ENCODE measurements at places on chromosomes 5 and 9. TPM values are rescaled to one million over a fixed set of nuclear protein-coding genes. Genes with fewer than 3 reads are reported as not detected.
A peak's percentile ranks its signal among the peaks of the same experiment; 100 is the strongest.

GRCh38 chr5:157279605-157280239, 13.8 kb downstream of the CYFIP2 start:
- H3K36me3 ChIP-seq: no peaks in the 10 kb centered on the region
- no peak overlapping the region for H3K27ac ChIP-seq
- H3K27me3 ChIP-seq: no peaks in the 10 kb centered on the region
- H3K4me3 ChIP-seq: no peak overlapping the region

GRCh38 chr5:139949710-139950109, 93.4 kb downstream of the NRG2 start:
- no peak overlapping the region for H3K4me3 ChIP-seq
- no peaks in the 10 kb centered on the region for H3K36me3 ChIP-seq
- no peak overlapping the region for H3K27ac ChIP-seq
- no peaks in the 10 kb centered on the region for H3K27me3 ChIP-seq
- H3K4me1 ChIP-seq: no peaks in the 10 kb centered on the region

GRCh38 chr5:133864711-133865110, 103.7 kb downstream of the C5orf15 start:
- no peaks in the 10 kb centered on the region for H3K27me3 ChIP-seq
- DNase-seq: no peak
- no peak overlapping the region for H3K27ac ChIP-seq
- H3K4me3 ChIP-seq: no peak overlapping the region
- no peaks in the 10 kb centered on the region for H3K36me3 ChIP-seq

DNA sequence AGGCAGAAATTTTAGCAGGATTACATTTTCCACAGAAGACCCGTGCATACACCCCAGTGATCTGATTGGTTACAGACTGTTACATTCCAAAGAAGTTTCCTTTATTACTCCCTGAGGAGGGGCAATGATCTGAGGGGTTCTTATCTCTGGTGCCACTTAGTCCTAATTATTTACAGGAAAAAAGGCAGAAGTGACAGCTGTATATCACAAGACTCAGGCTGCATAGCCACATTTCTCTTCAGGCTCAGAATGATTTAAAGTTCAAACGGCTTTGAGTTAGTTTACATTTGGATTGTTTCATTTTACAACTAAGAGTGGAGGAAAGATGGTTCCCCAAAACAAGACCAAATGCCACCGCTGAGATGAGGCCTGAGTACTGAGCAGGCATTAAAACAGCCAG, 17.3 kb downstream of the NAIF1 start:
- no peaks in the 10 kb centered on the region for H3K36me3 ChIP-seq
- DNase-seq: no peak
- no peaks in the 10 kb centered on the region for H3K27me3 ChIP-seq

TAF11L5 gene
- total RNA-seq: not detected

- no peaks in the 10 kb centered on the region for H3K27me3 ChIP-seq
- no peaks in the 10 kb centered on the region for H3K4me1 ChIP-seq
- H3K4me3 ChIP-seq: no peak overlapping the region
- no peak for DNase-seq
- H3K27ac ChIP-seq: no peak overlapping the region
Observed at GRCh38 chr9:111966861-111967291, 70.3 kb downstream of the UGCG start.

PDGFRB gene
- total RNA-seq: 68.2 TPM

DNA sequence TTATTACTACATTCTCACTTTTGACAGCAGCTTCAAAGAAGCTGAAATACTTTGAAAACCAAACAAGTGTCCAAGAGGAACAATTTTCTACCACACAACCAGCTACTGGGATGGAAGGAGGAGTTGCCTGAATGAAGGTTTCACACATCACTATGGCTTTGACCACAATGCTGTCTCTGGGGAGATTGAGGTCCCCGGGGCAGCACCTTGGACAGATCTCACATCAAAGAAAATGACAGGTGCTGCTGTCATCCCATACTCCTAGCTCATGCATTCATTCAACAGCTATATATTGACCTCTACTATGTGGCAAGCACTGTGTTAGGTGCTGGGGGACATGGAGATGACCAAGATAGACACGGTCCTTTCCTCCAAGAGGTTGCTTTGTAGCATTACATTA, 233.2 kb upstream of the RASEF start:
- peaks cover 3% of the 10 kb centered on the region for H3K36me3 ChIP-seq
- no peak overlapping the region for H3K27ac ChIP-seq
- peaks cover 3% of the 10 kb centered on the region for H3K4me1 ChIP-seq
- no peak overlapping the region for H3K4me3 ChIP-seq

FOXD4 gene
- 0.40 TPM for total RNA-seq

TAF11L10 gene
- not detected for total RNA-seq

FOXD4L6 gene
- total RNA-seq: not detected

DNA sequence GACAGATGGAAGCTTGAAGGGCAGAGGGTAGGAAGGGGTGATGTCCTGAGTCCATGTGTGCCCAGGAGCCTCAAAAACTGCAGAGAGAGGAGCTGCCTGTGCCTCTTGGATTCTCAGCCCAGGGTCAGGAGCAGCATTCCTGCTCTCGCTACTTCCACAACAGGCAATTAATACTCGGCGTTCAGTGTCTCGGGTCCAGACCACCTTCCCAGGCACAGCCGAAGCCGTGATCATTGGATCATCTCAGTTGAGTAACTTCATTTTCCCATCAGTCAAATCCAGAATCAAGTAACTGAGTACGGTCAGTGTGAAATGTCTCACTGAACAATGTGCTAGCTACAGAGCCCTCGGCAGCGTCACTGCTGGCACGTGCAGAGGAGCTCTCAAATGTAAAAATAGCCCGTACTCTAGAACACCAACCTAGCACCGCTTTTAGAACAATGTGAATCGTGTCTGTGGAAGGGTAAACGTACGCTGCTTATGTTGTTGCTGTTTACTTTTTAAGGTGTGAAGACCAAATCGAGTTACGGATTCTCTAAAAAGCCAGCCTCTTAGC, 63.5 kb upstream of the IRX4 start:
- DNase-seq: no peak
- H3K27me3 ChIP-seq: no peaks in the 10 kb centered on the region
- H3K27ac ChIP-seq: no peak overlapping the region
- no peaks in the 10 kb centered on the region for H3K36me3 ChIP-seq
- no peak overlapping the region for H3K4me3 ChIP-seq
- no peaks in the 10 kb centered on the region for H3K4me1 ChIP-seq

DNA sequence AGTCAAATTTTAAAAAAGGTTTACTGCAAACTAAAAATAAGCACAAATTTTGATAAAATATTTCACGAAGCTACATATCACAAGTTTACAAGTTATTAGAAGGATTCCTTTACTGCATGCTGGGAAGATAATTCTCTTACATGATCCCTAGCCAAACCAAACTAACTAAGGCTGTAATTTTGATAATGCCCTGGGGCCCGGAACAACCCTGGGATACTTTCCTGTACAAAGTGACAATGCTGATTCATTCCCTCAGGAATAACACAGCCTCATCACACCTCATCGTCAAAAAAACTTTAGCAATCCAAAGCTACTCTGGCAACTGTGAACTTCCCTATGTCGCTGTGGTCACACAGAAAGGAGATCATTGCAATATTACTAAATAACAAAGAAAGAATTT, 402.9 kb downstream of the RAB3C start:
- H3K4me1 ChIP-seq: no peaks in the 10 kb centered on the region
- no peak overlapping the region for H3K27ac ChIP-seq
- H3K36me3 ChIP-seq: no peaks in the 10 kb centered on the region
- H3K27me3 ChIP-seq: no peaks in the 10 kb centered on the region
- H3K4me3 ChIP-seq: no peak overlapping the region
- DNase-seq: no peak

- no peaks in the 10 kb centered on the region for H3K27me3 ChIP-seq
- H3K4me1 ChIP-seq: no peaks in the 10 kb centered on the region
- DNase-seq: no peak
- no peak within 1 kb of the TSS for H3K27ac ChIP-seq
Observed at GRCh38 chr5:180988592-180988991, at the start of gene BTNL3. BTNL3 (plus strand) TSS chr5:180988846; CDS start chr5:180989029, 183 bp downstream.

GRCh38 chr5:135472141-135472540, 20.0 kb upstream of the TIFAB start:
- H3K4me3 ChIP-seq: no peak overlapping the region
- no peaks in the 10 kb centered on the region for H3K36me3 ChIP-seq
- no peaks in the 10 kb centered on the region for H3K4me1 ChIP-seq
- H3K27me3 ChIP-seq: peaks cover 35% of the 10 kb centered on the region

- H3K4me1 ChIP-seq: peaks cover 19% of the 10 kb centered on the region
- H3K27me3 ChIP-seq: no peaks in the 10 kb centered on the region
- H3K36me3 ChIP-seq: no peaks in the 10 kb centered on the region
- no peak overlapping the region for H3K27ac ChIP-seq
Observed at GRCh38 chr9:93263334-93264229, 79.6 kb downstream of the WNK2 start.

GRXCR2 gene
- total RNA-seq: not detected

- no peaks in the 10 kb centered on the region for H3K27me3 ChIP-seq
- no peak for DNase-seq
- H3K4me3 ChIP-seq: no peak overlapping the region
Observed at GRCh38 chr5:150264667-150265603, 24.6 kb downstream of the CAMK2A start.

INSL6 gene
- not detected for total RNA-seq

PCDHGA6 gene
- 7.3 TPM for total RNA-seq

DNA sequence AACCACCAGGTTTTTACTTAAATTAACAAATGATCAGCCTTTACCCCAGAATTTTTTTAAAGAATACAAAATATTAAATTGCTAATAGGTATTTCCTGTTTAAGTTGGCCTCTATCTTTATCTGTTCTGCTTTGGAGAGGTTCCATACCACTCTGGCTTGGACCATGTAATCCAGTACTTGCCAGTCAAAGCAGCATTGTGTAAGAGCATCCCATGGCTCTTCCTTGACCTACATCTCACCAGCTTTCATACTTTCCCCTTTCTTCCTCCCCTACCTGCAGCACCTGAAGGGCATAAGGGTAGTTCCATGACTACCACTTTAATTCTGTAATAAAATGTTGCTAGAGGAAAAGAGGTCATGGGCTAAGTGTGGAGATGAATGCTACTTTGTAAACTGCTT, 140.8 kb upstream of the MTAP start:
- no peaks in the 10 kb centered on the region for H3K27me3 ChIP-seq
- no peaks in the 10 kb centered on the region for H3K36me3 ChIP-seq
- no peak overlapping the region for H3K27ac ChIP-seq
- no peak for DNase-seq
- H3K4me1 ChIP-seq: peaks cover 5% of the 10 kb centered on the region
- H3K4me3 ChIP-seq: no peak overlapping the region

GRCh38 chr5:139451176-139451575, 11.4 kb downstream of the ECSCR start:
- peaks cover 5% of the 10 kb centered on the region for H3K4me1 ChIP-seq
- no peaks in the 10 kb centered on the region for H3K36me3 ChIP-seq
- no peak for DNase-seq
- H3K27ac ChIP-seq: no peak overlapping the region

GRCh38 chr9:127876026-127876763, 1.3 kb downstream of the AK1 start:
- no peaks in the 10 kb centered on the region for H3K36me3 ChIP-seq
- H3K4me1 ChIP-seq: peaks cover 44% of the 10 kb centered on the region
- no peak overlapping the region for H3K4me3 ChIP-seq
- peak; percentile 86 for DNase-seq
- no peaks in the 10 kb centered on the region for H3K27me3 ChIP-seq
- peak overlapping the region; percentile 44 for H3K27ac ChIP-seq

DNA sequence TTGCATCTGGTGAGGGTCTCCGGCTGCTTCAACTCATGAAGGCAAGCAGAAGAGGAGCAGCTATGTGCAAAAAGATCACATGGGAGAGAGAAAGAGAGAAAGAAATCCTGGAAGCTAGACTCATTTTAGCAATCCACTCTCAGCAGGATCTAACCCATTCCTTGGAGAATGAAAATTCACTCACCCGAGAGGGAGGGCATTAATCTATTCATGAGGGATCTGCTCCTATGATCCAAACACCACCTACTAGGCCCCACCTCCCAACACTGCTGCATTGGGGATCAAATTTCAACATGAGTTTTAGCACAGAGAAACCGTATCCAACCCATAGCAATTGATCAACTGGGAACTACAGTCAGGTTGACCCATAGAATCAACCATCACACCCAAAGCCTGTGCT, 98.1 kb upstream of the SV2C start:
- H3K27me3 ChIP-seq: no peaks in the 10 kb centered on the region
- H3K4me1 ChIP-seq: no peaks in the 10 kb centered on the region
- no peaks in the 10 kb centered on the region for H3K36me3 ChIP-seq
- no peak overlapping the region for H3K27ac ChIP-seq

DNA sequence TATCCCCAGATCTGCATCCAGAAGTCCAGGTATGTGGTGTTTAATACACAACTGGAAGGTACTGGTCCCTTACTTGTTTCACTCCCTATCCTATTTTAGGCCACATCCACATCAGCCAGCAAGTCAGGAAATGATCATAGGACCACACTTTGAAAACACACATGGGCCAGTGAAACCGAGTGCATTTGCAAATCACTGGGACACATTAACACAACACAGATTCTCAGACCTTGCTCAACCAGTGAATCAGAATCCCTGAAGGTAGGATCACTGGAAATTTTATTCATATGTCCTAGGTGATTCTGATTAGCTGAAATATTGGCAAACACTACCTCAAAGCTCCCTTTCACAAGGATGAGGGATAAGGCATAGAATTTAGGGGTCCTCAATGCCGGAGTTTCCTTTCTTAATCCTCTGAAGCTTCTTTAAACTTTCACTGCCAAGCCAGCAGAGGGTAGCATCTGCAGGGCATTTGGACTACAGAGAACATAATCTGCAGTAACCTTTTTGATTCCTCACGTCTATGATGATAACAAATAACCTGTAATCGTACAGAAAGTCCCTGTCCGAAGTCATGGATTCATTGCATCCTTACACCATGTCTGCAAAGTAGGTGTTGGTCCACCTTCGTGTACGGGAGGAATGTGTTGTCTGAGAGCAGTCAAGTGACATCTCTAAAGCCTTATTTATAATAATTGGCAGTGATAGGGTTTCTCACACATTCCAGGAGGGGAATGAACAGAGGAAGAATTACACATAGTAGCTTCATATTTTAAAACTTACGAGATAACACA, 11.0 kb upstream of the ABLIM3 start:
- peaks cover 12% of the 10 kb centered on the region for H3K4me1 ChIP-seq
- no peaks in the 10 kb centered on the region for H3K27me3 ChIP-seq
- no peak overlapping the region for H3K4me3 ChIP-seq
- H3K36me3 ChIP-seq: no peaks in the 10 kb centered on the region

DNAI1 gene
- total RNA-seq: 0.89 TPM

ADRA1B gene
- 13.2 TPM for total RNA-seq

DNA sequence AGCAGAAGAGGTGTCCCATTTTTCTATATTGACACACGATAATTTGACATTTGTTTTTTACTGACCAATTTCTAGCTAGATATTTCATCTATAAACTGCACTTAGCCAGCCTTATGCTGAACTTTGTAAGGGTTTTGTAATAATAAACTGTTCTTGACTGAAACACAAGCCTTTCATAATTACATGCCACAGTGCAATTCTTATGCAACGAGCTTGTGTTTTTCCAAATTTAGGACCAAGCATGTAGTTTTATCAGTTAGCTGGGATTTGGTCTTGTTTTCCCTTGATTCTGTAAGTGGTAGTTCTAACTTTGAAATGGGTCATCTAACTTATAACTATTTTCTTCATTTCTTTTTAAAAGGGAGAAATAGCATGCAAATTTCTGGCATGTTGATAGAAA, 1.3 kb upstream of the LURAP1L start:
- H3K4me1 ChIP-seq: peaks cover 5% of the 10 kb centered on the region
- no peaks in the 10 kb centered on the region for H3K36me3 ChIP-seq
- no peak overlapping the region for H3K27ac ChIP-seq

Data from thyroid gland (tissue), 4 donors.